ENCODE measurements at places on chromosomes 7 and 10.

GRCh38 chr7:101905203-101905865 lies 87.9 kb downstream of the CUX1 start:
- DNase-seq = no peak

DNA sequence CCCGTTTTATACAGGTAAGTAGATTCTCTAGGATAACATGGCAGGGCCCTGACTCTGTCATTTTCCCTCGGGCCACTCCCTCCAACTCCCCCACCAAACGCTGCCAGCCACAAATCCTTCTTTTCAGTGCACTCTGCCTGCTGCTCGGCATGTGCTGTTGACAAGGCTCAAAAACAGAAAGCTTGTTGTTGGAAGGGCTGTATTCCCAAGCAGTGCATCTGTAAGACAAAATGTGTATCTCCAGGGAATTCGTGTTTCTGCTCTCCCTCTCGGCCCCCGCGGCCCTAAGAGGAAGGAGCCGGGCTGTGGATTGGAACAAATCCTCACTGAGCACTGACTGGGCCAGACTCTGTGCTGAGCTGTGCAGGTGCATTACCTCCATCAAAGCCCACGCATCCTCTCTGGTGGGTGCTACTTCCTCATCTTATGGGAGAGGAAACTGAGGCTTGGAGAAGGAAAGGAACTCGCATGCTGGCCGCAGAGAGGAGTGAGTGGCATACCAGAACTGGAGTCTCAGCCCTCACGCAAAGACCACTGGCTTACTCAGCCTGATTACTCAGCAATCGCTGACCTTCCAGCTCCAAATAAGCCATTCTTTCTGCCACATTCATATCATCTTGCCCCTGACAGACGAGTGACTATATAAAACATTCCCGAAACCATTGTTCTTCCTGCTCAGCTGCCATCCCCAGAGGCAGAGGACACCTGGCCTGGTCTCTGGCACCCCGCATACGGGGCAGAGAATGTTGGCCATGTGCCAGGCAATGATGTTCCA lies 33.5 kb upstream of the ENO4 start:
- DNase-seq = no peak

GRCh38 chr7:137916980-137917645 lies 70.3 kb upstream of the DGKI start:
- no peak for DNase-seq

- DNase-seq = no peak
These were observed 14.5 kb downstream of the ANKIB1 start for GRCh38 chr7:92260248-92260781.

DNA sequence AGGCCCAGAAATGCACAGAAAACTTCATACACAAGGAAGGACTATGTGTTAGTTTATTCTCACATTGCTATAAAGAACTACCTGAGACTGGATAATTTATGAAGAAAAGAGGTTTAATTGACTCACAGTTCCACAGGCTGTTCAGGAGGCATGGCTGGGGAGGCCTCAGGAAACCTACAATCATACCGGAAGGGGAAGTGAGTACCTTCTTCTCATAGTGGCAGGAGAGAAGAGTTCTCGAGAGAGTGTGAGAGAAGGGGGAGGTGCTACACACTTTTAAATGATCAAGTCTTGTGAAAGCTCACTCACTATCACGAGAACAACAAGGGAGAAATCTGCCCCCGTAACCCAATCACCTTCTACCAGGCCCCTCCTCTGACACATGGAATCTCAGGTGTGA lies 16.8 kb upstream of the RAMP3 start:
- no peak for DNase-seq

DNA sequence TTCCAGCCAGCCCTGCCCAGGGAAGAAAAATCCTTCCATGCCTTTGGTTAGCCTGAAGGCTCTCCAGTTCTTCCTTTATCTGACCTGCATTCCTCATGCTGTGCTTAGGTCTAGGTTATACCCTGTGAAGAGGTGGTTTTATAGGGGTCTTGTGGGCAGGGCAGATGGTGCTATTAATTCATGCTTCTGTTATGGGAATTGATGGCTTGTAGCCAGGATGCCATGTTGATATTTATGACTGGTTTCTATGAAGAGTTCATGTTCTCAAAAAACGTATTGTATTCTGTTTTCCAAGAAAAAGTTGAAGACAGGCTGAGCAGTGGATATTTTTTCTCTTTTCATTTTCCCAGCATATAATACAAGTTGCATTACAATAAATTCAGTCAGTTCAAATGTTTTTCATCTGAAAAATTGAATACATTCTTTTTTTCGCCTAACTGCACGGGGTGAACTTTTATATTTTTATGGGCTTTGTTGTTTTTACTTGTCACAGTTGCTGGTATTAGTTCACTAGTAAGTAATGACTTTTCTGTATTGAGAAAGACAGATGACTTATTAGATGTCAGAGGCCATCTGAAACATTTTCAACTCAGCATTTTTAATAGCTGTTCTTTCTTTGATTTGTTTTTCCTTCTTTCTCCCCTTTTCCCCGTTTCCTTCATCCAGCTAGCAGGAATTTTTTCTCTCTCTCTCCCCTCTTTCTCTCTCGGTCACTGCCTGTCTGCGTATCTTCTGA lies 322.8 kb downstream of the LRMDA start:
- no peak for DNase-seq

GRCh38 chr7:123275036-123275753 lies 75.4 kb upstream of the SLC13A1 start:
- DNase-seq = no peak

DNA sequence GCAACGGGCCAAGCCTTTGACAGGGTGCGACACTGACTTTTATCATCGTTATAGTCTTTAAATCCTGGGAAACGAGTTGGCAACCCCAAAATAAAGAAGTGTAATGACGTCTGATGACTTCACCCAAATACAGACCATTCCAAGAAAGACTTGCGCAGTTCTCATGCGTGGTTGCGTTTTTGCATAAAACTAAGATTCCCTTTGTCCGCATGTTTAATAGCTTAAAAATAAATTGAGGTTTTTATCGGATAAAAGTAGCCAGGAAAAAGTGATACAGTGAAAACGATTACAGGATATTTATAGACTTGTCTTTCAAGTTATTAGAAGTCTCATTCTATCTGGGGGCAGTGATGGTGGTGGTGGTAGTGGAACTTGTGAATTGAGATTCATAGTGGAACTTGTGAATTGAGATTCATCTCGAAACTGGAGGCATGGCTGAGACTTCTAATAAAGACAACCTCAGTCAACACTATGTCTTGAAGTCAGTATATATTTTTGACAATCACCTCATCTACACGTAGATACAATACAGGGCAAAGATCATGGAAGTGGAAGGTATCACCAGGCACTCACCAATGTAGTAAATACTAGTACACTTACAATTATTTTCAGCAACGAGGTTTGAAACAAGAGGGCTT lies 1.2 kb upstream of the NAMPT start:
- DNase-seq = no peak

GRCh38 chr10:3948843-3949242 lies 163.8 kb upstream of the KLF6 start:
- no peak for DNase-seq

- DNase-seq = no peak
These were observed 83.0 kb upstream of the LRRTM3 start for GRCh38 chr10:66842867-66843266.

- DNase-seq = no peak
These were observed 77.2 kb upstream of the TNRC18 start for GRCh38 chr7:5500777-5501350.

DNA sequence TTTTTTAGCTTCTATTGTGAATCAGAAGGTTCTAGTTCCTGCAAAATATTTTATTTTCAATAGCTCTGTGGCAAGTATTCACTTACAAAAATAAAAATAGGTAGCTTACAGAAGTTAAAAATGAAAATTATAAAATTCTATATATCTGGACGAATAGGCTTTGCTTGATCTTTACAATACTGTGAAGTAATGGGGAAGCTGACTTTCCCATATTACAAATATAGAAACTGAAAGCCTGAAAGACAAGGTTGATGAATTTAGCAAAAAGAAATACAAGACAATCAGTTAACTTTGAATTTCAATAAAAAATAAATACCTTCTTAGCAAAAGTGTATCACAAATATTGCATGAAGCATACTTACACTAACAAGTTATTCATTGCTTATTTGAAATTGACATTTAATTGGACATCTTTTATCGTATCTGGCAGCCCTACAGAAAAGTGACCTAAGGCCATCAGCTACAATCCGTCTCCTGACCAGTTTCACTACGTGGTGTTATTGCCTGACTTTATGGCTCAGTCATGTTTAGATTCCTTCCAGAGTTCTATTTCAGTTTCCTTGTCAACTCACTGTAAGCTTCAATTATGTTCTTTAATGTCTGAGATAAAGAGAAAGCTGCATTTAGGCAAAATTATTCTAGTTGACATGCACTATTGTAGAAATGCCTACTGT lies 310.5 kb upstream of the HGF start:
- DNase-seq = no peak

DNA sequence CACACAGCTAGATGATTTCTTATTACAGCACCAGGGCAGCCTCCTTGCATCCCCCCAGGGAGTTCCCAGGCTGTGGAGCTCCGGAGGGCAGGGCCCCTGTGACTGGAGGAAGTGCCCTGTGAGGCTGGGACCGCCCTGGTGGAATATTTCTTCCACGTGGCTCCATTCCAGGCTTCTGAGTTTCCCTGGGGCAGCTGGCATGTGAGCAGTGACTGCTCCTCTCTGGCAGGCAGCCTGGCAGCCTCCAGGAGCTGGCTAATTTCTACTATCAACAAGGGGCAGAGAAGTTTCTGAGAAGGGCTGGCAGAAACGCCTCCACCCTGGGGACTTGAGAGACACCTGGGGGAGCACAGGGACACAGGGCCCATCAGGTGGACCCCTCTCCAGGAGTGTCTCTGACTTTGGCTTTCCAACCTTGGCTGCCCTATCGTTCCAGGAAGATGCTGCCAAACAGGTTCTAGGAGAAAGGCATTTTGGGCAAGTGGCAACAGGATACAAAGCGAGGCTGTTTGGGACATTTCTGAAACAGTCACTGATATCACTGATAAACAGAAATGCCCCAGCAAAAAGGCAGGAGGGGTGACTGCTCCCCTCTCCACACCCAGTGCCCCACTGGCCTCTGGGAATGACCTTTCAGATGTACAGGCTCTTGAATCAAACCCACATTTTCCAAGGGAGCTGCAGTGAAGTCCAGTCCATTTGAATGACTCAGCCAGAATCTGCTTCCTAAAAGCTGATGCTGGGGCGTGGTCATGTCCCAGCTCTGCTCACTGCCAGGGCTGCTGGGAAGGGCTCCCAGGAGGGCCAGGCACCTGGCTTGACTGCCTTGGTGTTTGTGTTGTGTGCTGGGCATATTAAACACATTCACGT lies 16.1 kb downstream of the MYOF start:
- DNase-seq = peak; percentile 68

GRCh38 chr7:54781134-54781920 lies 22.3 kb upstream of the SEC61G start:
- no peak for DNase-seq

- peak; percentile 47 for DNase-seq
These were observed 19.0 kb upstream of the CLDN4 start for GRCh38 chr7:73811760-73812168.

- DNase-seq = no peak
These were observed 11.7 kb downstream of the NOBOX start for GRCh38 chr7:144391823-144392255.

DNA sequence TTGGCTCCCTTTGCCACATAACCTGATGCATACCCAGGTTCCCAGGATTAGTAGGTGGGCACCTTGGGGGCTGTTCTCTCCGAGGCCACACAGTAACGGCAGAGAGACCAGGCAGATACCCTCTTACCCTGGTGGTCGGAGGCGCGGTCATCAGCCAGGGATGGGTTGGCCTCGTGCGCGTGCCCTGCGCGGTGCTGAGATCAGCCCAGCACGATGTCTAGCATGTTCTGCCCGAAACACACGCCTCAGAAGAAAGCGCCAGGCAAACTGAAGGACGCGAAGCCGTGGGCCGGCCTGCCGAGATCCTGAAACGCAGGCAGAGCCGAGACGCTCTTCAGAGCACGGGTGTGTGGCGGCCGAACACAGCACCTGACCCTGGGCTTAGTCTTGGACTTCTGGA lies 34.7 kb upstream of the CFAP46 start:
- no peak for DNase-seq

DNA sequence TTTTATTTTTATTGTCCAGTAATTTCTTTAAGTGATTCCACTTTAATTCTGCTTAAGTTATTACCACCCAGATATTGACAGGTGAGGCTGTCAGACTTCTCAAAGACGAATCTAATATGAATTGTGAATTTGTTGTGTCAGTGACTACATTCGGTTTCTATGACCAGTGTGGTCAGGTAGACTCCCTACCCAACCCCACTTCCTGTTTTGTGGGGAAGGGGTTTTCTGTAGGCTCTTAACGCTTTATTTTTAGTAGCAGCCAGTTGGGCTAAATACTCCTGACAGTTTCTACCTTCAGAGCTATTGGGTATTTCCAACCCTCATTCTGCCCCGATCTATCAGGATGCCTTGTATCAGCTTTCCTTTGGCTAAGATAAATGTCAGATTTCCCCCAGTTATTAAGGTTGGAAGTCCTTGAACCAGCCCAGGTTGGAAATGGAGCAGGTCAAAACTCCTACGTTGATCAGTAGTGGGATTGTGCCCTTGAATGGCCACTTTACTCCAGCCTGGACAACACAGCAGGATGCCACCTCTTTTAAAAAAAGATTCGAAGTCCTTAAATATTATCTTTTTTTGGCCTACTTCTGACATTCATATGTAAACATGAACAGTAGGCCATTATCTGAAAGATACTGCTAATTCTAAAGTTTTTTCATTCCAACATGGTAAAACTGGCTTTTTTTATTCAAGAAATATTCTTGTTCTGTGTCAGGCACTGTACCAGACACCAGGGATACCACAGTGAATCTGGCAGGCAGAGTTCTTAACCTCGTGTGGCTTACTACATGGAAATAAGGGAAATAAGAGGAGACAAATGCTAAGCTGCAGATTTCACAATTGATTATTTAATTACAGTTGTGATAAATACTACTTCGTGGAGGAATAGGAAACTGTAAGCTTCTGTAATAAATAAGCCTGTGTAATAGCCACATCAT lies 133.3 kb upstream of the SAMD8 start:
- no peak for DNase-seq

DNA sequence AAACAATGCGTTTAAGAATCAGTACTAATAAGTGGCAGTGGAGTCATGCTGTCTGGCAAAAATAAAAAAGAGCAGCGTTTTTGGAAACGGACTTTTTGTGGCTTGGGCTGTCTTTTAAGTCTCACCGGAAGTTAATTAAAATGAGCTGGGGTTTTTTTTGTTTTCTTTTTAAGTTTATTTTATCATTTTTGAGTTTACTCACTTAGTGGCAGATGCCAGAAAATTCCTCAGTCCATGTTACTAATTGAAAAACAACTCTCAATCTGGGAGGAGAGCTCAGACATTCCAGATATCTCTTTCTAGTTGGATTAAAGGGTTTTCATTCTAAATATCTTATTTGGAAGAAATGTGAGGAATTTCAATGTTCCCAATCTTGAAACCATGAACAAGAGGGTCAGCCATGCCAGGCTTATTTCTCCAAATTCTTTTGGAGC lies 133.8 kb upstream of the AGR3 start:
- DNase-seq = no peak

GRCh38 chr7:18283045-18283444 lies 212.5 kb upstream of the HDAC9 start:
- DNase-seq = no peak

GRCh38 chr10:128859738-128860386 lies 607.2 kb upstream of the MGMT start:
- peak; percentile 54 for DNase-seq
